ENCODE measurements at places on chromosomes 7 and 10.

DNA sequence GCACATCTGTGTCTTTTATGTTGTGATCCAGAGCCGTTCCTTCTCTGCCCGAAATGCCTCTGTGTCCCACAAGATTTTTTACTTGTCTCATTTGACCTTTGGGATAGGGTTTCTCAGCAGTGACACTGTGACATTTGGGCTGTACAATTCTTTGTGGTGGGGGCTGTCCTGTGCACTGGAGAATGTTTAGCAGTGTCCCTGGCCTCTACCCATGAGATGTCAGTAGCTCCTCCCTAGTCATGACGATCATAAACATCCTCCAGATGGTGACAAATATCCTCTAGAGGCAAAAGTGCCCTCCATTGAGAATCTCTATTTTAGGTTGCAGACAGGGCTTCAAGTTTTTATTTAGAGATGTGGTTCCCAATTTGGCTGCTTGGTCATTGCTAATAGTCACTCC lies 91.3 kb downstream of the PPP1R17 start:
- no peak for DNase-seq

GRCh38 chr10:51766423-51767102 lies 67.2 kb upstream of the CSTF2T start:
- DNase-seq = no peak

DNA sequence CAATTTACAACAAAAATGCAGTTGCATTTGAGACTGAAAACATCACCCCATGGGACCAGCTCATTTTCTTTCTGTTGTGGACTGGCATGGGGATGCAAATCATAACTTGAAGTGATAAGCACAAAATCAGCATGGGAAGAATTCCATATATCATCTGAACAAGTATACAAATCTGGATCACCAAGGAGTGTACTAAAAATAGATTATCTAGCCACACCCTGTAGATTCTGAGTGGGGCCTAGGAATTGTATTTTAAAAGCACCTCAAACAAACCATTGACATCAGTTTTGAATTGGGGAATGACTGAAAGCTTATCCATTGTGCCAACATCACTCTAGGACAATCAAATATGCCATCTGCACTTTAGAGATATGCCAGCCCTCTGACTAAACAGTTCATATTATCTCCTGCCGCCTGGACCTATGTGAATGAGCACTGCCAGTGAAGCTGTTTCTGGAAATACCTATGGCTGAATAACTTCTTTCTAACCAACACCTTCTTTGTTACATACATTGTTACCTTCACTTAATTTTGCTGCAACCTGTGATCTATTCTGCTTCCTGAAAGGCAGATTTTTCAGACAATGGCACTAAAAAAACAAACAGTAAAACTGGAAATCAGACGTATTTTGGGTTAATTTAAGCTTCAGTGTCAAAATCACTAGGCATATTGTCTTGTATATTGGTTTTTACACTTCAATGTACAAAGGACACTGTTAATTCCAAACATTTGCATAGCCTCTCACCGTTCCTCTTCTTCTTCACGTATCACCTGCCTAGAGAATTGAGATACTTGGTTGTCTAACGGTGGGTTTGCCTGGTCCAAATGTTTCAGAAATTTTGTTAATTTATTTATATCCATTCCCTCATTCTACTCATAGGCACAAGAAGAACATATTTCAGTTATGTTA lies 42.4 kb upstream of the HGF start:
- no peak for DNase-seq

GRCh38 chr7:83864551-83864950 lies 215.6 kb upstream of the SEMA3E start:
- no peak for DNase-seq

GRCh38 chr10:3605882-3606281 lies 179.1 kb downstream of the KLF6 start:
- DNase-seq = no peak

DNA sequence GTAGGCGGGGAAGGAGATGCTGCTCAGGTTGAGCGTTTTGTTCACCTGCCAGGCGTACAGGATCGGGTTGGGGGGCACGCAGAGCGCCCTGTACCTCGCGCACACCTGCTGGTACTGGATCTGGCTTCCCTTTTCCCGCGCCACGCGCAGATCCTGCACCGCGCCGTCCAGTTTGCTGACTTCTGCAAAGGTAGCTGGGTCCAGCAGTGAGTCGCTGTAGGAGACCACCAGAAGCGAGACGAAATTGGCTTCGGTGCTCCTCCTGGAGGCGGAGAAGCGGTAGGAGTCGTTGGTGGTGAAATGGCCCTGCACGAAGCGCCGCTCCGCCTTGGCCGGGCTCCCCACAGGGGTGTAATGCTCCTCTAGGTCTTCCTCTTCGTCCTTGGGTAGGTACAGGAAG lies 90.7 kb upstream of the RAB18 start:
- DNase-seq = no peak

GRCh38 chr7:7786595-7786994 lies 68.2 kb upstream of the RPA3 start:
- DNase-seq = no peak

DNA sequence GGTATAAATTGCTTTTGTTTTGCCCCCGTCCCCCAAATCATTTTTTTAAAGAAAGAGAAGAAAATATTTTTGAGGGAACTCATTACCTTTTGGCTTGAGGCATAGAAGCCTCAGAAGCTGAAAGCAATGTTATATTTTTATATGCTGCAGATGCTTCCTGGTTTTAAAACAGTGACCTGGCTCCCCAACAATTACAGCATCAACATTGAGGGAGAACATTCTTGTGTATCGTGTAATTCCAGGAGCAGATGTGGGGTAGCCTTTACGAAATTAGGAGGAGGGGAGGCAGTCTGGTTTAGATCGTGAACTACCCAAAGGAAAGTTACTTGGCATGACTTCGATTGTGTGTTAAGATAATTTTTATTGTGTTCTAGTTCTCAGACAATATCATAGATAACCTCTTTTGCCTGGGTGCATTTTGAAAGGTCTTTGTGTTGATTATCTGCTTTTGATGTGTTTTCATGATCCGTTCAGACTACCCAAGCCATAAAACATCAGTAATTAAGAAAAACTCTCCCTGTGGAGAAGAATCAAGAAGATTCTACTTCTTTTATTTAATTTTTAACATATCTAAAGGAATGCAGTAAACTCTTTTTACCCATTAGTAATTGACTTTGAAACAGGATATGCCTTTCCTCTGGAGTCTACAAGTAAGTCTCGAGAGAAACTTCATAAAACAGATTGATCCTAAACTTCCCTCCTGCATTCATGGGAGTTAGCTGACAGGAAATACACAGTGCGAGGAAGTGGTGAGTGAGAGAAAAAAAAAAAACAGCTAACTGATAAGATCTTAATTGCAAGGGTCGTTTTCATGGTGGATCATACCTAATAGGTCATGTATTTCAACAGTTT lies 141.4 kb downstream of the KIAA1217 start:
- no peak for DNase-seq

GRCh38 chr10:5071411-5072198 lies 22.6 kb upstream of the AKR1C3 start:
- peak; percentile 64 for DNase-seq

DNA sequence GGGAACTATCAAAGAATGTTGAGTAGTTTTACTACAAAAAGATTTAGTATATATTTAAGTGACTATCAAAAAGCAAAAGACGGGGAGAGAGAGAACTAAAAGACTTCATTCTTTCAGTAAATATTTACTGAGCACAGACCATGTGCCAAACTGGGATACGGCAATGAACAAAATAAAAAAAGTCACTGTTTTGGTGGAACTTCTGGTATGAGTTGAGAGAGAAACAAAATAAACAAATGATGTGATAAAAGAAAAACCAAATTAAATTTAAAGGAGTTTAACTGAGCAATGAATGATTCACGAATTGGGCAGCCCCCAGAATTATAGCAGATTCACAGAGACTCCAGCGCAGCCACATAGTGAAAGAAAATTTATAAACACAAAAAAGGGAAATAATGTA lies 17.8 kb upstream of the AKAP9 start:
- DNase-seq = no peak

DNA sequence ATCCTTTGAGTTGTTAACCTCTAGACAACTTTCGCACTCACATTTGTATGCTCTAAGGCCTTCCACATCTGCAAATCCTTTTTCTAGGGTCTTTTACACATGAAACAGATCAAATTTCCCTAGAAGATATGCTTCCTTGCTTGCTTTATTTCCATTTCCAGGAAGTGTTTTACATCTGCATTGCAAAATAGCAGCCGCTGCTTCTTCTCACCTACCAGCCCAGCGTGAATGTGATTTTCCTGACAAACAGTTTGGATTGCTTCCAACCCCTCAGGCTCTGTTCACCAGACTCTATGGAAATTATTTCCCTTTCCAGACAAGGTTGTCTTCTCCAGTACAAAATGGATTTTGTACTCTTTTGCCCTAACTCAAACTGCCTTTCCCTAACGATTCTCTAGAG lies 50.9 kb upstream of the PAPSS2 start:
- peak; percentile 1 for DNase-seq

GRCh38 chr10:103441611-103442010 lies 10.6 kb downstream of the CALHM2 start:
- DNase-seq = no peak

DNA sequence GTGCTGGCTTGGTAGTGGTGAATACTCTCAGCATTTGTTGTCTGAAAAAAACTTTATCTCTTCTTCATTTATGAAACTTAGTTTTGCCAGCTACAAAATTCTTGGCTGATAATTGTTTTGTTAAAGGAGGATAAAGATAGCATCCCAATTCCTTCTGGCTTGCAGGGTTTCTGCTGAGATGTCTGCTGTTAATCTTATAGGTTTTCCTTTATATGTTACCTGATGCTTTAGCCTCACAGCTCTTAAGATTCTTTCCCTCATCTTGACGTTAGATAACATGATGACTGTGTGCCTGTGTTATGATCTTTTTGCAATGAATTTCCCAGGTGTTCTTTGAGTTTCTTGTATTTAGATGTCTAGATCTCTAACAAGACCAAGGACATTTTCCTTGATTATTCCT lies 9.9 kb upstream of the MRPS33 start:
- DNase-seq = no peak

DNA sequence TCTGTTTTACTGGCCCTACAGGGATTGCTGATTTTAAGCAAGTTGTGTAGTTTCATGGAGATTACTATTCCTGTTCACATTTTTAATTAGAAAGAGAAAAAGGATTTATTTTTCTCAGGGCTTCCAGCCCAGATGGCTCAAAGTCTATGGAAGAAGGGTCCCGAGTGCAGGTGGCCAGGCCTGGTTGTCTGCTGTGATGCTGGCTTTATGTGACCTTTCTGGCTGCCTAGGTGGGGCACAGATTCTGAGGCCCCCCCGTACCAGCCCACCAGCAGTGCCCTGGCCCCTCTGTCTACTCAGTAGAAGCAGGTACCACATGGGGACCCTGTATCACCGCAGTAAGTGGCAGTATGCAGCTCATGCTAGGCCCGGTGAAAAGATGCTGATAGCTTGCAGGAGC lies 426.5 kb downstream of the LRMDA start:
- no peak for DNase-seq

DNA sequence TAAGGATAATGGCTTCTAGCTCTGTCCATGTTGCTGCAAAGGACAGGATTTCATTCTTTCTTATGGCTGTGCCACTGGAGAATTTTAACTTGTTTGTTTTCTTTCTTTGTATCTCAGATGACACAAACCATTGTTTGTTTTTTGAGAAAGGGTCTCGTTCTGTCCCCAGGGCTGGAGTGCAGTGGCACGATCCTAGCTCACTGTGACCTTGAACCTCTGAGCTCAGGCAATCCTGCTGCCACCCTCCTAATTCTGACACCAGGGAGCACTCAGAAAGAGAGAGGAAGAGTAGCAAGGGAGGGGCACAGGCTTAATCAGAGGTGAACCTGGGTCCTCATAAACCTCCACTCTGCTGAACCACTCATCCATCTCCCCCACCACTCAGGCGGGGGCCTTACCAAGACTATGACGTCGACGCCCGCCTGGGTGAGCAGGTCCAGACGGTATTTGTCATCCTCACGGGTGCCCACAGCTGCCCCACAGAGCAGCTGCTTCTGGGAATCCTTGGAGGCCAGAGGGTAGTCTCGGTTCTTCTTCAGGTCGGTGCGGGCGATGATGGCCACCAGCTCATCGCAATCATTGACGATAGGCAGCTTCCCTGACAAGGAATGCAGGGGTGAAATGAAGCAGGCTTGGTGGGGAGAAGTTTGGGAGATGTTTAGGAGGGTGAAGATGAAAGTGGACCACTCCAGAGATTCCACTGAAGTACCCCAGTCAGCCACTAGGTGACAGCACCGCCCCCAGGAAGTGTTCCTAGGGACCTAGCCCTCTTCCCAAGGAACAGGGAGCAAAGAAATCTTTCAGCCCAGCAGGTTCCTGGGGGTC lies 11.6 kb downstream of the IMPDH1 start:
- DNase-seq = no peak

DNA sequence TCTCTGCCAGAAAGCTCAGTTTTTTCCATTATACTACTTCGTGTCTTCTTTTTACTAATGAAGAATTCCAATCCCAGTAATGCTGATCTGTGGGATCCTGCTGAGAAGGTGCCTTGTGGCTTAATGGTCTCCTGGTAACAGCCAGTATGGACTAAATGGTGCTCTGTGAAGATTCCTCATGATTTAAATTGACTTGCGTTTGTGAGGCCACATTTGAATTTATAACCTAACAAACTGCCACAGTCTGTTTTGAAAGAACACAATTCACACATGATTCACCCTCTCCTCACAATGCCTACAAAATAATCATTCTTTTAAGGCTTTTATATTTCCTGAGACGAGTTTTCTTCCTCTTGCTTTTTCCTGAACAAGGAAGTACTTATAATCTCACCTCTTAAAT lies 140.0 kb downstream of the MBL2 start:
- no peak for DNase-seq

DNA sequence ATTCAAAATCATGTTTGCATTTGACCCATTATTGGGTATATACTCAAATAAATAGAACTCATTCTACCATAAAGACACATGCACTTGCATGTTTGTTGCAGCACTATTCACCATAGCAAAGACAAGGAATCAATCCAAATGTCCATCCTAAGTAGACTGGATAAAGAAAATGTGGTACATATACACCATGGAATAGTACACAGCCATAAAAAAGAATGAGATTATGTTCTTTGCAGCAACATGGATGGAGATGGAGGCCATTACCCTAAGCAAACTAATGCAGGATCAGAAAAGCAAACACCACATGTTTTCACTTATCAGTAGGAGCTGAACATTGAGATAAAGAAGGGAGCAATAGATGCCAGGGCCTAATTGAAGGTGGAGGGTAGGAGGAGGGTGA lies 12.0 kb upstream of the HHEX start:
- no peak for DNase-seq

DNA sequence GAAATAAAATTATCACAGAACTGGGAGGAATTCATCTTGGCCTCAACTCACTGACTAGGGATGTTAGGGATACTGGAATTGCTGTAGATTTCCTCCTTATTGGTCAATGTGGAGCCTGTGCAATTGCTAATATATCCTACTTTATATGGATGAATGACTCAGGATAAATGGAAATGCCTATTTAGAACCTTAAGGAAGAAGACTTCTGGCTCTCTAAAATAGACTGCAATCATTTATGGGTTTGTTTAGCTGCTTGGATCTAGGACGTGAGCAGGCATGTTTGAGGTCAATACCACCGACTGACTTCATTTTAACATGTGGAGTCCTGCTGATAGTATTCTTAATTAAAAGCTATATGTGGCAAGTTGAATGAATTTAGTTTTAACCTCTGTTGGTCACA lies 1040.1 kb upstream of the LRRN3 start:
- no peak for DNase-seq

Data from NCI-H526 treated with DMSO at 0.1 percent for 48 hours (cell line).